MCF 10A (cell line): ENCODE measurements at places on chromosomes 2 and 18. TPM values are rescaled to one million over a fixed set of nuclear protein-coding genes. Genes with fewer than 3 reads are reported as not detected.

Gene TET3
- total RNA-seq = 15.0 and 17.5 TPM in 2 replicates

Gene PLB1
- 0.91 and 1.8 TPM in 2 replicates for total RNA-seq

Gene POTEC
- not detected in 2 replicates for total RNA-seq

Gene OTOF
- total RNA-seq = not detected in 2 replicates

DNA sequence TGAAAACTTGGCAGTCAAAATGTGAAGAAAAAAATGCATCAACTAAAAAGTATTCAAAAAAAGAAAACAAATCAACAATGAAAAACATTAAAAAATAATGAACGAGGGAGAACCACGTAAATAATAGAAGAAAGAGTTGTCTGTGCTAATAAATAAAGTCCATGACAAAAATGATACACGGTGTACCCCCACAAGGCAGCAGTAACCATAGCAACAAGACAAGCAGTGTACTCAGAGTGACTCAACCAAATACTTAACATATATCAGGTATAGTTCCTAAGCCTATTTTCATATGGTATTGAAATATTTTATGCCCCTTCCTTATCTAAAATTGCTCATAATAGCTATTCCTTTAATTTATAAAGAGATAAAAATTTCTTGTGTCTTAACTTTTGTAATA lies 162.3 kb upstream of the TMEM200C start:
- no peak overlapping the region for H3K4me3 ChIP-seq
- no peaks in the 10 kb centered on the region for H3K36me3 ChIP-seq
- no peak for DNase-seq
- H3K4me1 ChIP-seq = no peaks in the 10 kb centered on the region
- H3K27me3 ChIP-seq = no peaks in the 10 kb centered on the region

DNA sequence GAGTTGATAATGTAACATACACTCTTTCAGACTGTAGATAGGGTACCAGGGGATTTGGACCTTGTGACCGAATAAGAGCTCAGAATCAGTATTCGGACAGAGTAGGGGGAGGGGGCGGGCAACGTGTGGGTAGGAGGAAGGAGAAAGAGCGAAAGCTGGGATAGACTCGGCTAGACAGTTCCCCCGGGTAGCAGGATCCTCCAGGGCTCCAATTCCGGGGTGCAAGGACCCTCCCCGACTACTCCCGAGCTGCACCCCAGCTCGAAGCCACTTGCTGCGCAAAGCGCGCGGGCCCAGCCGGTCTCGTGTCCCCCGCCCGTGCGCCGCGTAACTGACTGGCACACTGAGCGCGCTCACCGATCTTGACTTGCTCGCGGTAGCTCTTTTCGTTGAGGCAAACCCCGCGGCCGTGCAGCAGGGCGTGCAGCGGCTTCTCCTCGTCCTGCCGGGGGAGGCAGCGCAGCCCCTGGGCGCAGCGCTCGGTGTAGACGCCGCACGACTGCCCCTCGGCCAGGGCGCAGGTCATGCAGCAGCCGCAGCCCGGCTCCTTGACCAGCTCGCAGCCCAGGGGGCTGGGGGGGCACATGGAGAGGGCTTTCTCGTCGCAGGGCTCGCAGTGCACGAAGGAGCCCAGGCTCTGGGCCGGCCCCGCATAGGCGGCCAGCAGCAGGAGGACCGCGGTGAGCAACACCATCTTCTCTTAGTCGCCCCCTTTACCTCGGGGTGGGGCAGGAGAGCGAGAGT lies 1.1 kb downstream of the IGFBP5 start:
- no peaks in the 10 kb centered on the region for H3K27me3 ChIP-seq
- H3K4me3 ChIP-seq = no peak overlapping the region
- no peak for DNase-seq
- no peak overlapping the region for H3K27ac ChIP-seq
- peaks cover 33% of the 10 kb centered on the region for H3K4me1 ChIP-seq
